ENCODE measurements at places on chromosomes 4 and X.

DNA sequence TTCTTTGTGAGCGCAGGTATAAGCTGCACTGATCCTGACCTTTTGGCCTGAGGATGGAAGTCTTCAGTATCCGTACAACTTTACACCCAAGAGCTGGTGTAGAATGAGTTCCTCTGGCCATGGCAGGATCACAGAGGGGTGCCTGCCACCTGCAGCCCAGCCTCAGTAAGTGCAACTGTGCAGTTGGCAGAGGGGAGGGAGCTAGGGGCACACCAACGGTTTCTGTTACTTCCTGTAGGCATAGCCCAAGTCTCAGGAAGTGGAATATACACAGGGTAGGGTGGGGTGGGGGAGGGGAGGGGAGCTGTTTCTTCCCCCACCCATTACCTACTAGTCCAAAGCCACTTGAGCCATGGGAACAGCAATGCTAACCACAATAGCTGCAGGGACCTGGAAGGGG is 85.4 kb upstream of the GBA3 start:
- DNase-seq, result no peak

DNA sequence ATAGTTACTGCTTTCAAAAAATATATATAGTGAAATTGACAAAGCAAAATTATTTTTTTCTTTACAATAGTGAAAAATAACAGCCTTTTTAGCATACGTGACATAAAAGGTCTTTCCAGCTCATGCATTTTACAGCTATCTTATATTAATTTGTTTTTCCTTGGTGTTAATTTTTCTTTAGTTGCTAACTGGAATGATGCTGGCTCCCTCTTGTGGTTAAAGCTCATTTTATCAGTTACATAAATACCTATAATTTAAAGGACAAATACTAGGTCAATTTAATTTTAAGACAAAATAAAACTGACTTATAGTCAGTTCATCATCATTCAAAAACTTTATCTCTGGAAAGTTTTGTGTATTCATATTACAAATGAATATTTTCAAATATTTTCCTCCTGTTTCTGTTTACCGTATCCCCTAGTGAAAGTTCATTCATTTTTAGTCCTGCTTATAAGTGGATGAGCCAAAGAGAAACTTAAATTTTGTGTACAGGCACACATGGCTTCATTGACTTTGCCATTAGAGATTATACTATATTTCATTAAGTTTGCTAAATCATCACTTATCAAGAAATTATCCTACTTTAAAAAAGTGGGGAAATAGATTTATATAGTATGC is 9.9 kb upstream of the ANAPC4 start:
- no peak for DNase-seq

- no peak for DNase-seq
These were observed 7.0 kb upstream of the EREG start for GRCh38 chr4:74357965-74358364.

DNA sequence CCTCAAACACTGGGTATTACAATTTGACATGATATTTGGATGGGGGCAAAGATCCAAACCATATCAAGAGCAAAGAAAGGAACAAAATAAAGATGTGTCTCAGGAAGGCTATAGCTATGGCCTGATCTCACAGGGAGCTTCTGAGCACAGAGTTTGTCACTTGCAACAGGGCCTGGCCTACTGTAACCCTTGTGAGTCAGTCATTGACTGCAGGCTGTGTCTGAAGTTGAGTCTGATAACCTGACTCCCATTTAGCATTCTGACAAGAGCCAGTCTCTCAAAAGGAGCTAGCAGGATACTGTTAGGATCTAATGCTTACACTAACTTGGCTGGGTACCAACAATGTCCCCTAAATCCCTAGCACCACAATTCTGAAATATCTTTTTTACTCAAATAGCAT is 612.5 kb upstream of the TECRL start:
- DNase-seq, result no peak

- DNase-seq, result no peak
These were observed 40.6 kb upstream of the IQSEC2 start for GRCh38 chrX:53321943-53322497.

DNA sequence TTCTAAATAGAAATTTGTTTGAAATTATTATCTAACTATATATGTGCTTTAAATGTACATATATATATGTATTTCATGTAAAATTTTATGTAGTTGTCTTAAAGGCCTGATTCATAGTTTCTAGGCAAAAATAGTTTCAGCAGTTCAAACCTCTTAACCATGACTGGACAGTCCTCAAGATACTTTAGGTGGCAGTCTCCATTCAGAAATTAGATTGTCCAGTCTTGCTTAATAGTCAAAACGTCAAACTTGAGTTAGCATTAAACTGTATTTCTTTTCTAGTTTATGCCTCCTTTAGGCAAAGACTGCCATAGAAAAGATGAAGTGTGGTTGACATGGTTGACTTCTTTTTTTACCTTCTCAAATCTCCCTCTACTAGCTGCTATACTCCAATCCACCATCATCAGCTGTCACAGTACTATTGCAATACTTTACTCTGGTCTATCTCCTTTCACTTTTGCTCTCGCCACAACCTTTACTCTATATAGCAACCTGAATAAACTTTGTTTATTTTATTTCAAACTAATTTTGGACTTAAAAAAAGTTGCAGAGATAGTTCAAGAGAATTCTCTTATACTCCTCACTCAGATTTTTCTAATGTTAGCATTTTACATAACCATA is 395.6 kb upstream of the DIPK2B start:
- DNase-seq, result no peak

GRCh38 chr4:89331686-89332544 is 24.3 kb upstream of the GPRIN3 start:
- no peak for DNase-seq

- DNase-seq, result no peak
These were observed 54.7 kb downstream of the RHOXF2B start for GRCh38 chrX:120022763-120023162.
